ENCODE measurements at places on chromosomes 2 and 18.

GRCh38 chr2:120472891-120473309 lies 127.0 kb downstream of the INHBB start:
- H3K4me1 ChIP-seq: no peaks in the 10 kb centered on the region
- no peak for DNase-seq
- H3K36me3 ChIP-seq: no peaks in the 10 kb centered on the region

GRCh38 chr2:160506371-160507045 lies 12.9 kb upstream of the RBMS1 start:
- H3K36me3 ChIP-seq: no peaks in the 10 kb centered on the region
- H3K4me1 ChIP-seq: peaks cover 22% of the 10 kb centered on the region
- no peaks in the 10 kb centered on the region for H3K27me3 ChIP-seq
- DNase-seq: no peak

- no peak for DNase-seq
- H3K4me3 ChIP-seq: no peak overlapping the region
- no peak overlapping the region for H3K27ac ChIP-seq
- H3K27me3 ChIP-seq: no peaks in the 10 kb centered on the region
- H3K36me3 ChIP-seq: peaks cover 35% of the 10 kb centered on the region
Measured at GRCh38 chr2:161228511-161229240, 68.4 kb downstream of the TANK start.

GRCh38 chr18:77876319-77876865 lies 626.7 kb downstream of the GALR1 start:
- H3K4me1 ChIP-seq: no peaks in the 10 kb centered on the region
- H3K27me3 ChIP-seq: no peaks in the 10 kb centered on the region
- H3K27ac ChIP-seq: no peak overlapping the region
- no peak for DNase-seq

- no peaks in the 10 kb centered on the region for H3K27me3 ChIP-seq
- peaks cover 14% of the 10 kb centered on the region for H3K4me1 ChIP-seq
- no peak for DNase-seq
- no peak overlapping the region for H3K27ac ChIP-seq
- H3K36me3 ChIP-seq: peaks cover 39% of the 10 kb centered on the region
- no peak overlapping the region for H3K4me3 ChIP-seq
Measured at GRCh38 chr2:190441564-190441963, 33.4 kb downstream of the MFSD6 start.

Data from activated CD8-positive, alpha-beta T cell treated with anti-CD3 and anti-CD28 coated beads, Interleukin-2, amount 10 ng/mL, durations not matched to agents 7 days and 5 days (primary cell).